ENCODE measurements at places on chromosomes 6 and 20.

- DNase-seq = no peak
These were observed 39.0 kb downstream of the SLC23A2 start for GRCh38 chr20:4962241-4962855.

GRCh38 chr6:138957903-138958302, 30.1 kb downstream of the REPS1 start:
- no peak for DNase-seq

GRCh38 chr6:145532361-145532760, 203.0 kb downstream of the EPM2A start:
- DNase-seq = no peak

DNA sequence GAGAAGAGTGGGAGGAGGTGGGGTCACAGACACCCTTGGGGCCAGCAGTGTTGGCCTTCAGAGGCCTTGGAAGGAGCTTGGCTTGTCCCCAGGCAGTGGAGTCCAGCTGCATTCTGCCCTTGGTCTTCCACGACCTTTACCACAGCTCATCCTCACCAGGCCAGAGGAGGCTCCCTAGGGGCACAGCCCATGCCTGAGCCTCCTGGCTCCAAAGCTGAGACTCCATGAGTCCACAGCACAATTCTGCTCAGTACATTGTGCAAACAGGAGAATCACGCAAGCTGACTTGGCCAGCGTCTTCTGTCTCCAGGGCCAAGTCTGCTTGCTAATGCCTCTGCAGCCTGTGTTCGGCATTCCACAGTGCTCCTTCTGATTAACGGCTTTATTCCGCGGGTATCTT, 337.2 kb downstream of the SMOC2 start:
- DNase-seq = no peak
